ENCODE measurements at places on chromosomes 7 and 10.

DNA sequence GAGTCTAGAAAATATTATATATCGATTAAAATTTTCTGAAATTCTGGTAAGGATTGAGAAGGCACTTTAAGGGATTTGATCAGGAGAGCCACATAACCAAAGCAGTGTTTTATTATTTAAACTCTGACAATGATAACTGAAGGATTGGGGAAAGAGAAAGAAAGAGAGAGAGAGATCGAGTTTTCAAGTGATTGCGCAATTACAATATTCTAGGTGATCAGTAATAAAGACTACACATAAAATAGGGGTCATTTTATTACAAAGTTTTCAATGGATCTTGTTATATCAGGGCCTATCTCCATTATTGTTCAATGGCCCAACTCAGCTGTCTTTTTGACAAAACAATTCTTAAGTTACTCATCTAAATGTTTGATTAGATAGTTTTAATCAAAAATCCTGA is 541.5 kb upstream of the ZWINT start:
- DNase-seq, result no peak

DNA sequence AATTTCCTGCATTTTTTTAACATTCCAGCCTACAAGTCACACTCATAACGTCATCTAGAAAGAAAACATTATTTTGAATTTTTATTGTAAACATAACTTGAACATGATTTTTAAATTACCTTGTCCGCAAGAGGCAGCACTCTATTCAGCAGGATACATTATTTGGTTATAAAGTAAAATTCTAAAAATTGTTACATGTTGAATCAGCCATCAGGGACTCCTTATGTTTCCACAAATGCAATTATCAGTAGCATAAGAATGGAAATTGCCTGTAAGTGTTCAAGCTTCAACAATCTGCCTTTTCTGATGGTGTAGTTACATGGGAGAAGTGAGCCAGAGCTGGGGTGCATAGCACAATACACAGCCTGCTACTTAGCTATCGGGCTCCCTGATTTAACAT is 97.5 kb downstream of the ZNF365 start:
- no peak for DNase-seq

GRCh38 chr7:74059681-74060588 is 23.7 kb upstream of the LIMK1 start:
- no peak for DNase-seq

GRCh38 chr10:64458306-64458705 is 937.1 kb downstream of the REEP3 start:
- DNase-seq, result no peak

DNA sequence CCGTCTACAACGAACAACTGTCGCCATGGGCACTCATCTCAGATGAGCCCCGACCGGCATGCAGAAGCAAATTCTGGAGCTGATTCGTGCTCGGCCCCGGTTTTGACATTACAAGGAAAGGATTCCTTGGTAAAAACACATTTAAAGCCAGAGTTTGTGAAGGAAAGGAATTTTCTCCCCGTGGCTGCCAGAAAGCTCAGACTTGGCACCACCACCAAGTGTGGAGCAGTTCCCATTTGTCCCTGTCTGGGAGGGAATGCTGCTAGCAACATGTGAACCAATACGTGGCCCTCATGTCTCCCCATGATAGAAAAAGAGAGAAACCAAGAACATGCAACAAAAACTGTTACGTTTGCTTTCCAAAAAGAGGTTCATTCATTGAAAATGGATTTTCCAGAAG is 55.2 kb upstream of the DDC start:
- no peak for DNase-seq

DNA sequence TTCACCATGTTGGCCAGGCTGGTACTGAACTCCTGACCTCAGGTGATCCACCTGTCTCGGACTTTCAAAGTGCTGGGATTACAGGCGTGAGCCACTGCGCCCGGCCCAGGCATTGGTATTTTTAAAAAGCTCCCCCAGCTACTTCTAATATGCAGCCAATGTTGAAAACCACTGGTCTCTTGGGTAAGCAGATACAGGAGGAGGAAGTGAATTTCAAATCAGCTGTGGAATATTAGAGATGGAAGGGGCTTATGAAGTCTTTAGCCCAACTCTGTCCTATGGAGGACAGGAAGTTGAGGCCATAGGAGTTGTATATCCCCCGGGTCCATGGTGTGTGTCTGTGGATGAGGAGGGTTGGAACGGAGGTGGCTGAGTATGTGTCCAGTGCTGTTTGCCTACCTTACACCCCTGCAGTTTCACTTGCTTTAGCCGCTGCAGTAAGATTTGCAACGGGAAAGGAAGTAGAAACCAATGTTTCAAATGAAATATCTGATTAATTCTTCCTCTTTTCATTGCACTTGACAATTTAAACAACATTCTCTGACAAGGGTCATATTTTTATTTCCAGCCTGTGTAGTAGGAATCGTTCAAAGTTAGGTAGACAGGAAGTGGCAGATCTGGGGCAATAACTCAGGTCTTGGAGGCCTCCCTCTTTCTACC is 3.4 kb downstream of the PDE6C start:
- DNase-seq, result no peak

- DNase-seq, result no peak
These were observed 11.0 kb downstream of the HECW1 start for GRCh38 chr7:43123457-43123856.

DNA sequence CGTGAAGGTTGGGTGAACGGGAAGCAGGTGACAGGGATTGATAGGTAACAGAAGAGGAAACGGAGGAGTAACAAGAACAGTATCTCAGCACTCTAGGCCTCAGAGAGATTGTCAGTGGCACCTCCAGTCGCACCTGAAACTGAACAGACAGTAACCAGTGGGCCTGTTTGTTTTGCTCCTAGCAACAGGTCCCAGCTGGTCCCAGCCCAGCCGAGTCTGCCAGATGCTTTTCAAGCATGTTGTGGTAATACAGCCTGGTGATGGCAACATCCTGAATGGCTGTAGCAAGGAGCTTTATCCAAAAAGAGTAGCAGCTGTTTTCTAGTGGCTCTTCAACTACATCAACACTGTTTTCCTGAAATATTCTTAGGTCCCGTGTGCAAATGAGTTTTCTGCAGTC is 4.7 kb downstream of the CACNB2 start:
- no peak for DNase-seq

GRCh38 chr10:97466755-97467154 is 20.8 kb downstream of the ZDHHC16 start:
- no peak for DNase-seq

DNA sequence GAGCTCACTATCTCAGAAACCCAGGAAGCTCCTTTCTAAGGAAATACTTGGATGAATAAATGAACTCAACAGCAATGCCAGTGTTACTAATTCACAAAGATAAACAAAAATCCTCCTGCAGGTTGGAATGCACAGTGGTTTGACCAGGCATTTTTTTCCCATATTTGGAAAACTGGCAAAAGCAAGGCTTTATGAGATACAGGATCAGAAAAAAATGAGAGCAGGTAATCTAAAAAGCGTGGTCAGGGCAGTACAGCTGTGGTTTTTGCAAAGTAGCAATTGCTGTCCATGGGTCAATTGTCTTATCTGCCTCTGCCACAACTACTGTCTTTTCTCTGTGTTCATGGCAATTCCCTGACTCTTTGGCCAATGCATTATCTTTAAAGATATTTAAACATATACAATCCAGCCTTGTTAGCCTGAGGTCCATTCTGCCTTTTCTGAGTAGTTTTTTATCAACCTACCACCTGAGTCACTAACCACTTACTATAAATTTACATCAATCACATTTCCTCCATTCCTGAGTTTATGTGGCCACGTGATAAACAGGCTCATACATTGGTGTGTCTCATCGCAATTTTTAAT is 564.5 kb upstream of the IGFBP3 start:
- no peak for DNase-seq

GRCh38 chr7:98090116-98090515 is 16.5 kb upstream of the LMTK2 start:
- DNase-seq, result no peak

DNA sequence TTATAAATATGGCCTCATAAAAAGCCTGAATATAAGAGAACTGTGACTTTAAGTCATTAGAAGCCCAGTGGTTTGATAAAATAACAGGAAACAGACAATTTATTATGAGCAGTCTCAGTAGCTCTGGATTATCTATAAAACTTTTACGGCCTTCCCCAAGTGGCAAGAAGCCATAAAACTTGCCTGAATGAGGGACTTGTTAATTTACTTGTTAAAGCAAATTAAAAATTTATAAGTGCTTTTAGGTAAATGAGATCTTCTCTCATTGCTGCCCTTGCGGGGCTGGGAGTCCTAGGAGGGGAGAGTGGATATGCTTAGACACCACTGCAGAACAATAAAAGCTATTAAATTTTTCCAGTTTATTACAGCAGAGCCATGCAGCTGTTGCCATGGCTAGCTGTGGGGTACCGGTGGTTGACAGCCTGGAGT is 499.9 kb downstream of the AUTS2 start:
- DNase-seq, result no peak

GRCh38 chr10:68154211-68154497 is 44.9 kb downstream of the MYPN start:
- no peak for DNase-seq

- no peak for DNase-seq
These were observed 159.2 kb downstream of the AGMO start for GRCh38 chr7:15402436-15403136.

GRCh38 chr7:8418629-8419245 is 14.7 kb upstream of the NXPH1 start:
- DNase-seq, result no peak

DNA sequence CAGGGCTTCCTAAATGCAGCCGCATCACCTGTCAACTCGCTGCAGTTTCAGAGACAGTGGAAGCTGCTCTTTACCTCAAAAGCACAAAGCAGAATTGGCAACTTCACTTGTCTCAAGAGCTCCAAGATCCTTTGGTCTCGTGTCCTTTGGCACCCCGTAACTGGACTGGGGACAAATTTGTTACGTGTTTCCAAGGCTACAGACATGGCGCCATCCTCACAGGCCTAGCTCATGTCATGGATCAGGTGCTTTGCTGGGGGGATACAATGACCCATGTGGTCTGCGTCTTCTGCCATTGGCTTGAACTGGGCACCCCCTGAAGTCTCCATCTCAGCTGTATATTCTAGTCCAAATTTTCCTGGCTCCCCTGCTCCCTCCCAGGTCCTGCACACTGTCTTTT is 48.6 kb downstream of the CHST3 start:
- DNase-seq, result no peak

- DNase-seq, result no peak
These were observed 33.7 kb upstream of the CABCOCO1 start for GRCh38 chr10:61628875-61629513.
